ENCODE measurements at places on chromosomes 6 and 20. TPM values are rescaled to one million over a fixed set of nuclear protein-coding genes. Genes with fewer than 3 reads are reported as not detected.

Gene EPB41L2
- 1.4 TPM for polyA plus RNA-seq

Gene EPB41L1
- 20.7 TPM for polyA plus RNA-seq

Gene TREM2
- polyA plus RNA-seq: not detected

DNA sequence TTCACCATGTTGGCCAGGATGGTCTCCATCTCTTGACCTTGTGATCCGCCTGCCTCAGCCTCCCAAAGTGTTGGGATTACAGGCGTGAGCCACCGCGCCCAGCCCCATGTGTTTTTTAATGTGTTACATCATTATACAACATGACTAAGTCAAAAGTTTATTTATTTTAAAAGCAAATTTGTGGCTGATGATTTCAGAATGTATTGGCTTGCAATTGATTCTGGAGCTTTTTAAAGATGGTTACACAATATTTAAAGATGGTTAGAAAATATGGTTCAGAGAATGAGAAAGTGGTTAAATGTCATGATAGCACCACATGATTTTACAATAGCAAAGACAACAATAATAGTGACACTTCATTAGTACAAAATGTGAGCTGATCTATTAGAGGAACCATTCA, 80.5 kb downstream of the SASH1 start:
- DNase-seq: no peak
- no peak overlapping the region for H3K4me3 ChIP-seq
- H3K27ac ChIP-seq: no peak overlapping the region
- H3K36me3 ChIP-seq: peaks cover 8% of the 10 kb centered on the region

DNA sequence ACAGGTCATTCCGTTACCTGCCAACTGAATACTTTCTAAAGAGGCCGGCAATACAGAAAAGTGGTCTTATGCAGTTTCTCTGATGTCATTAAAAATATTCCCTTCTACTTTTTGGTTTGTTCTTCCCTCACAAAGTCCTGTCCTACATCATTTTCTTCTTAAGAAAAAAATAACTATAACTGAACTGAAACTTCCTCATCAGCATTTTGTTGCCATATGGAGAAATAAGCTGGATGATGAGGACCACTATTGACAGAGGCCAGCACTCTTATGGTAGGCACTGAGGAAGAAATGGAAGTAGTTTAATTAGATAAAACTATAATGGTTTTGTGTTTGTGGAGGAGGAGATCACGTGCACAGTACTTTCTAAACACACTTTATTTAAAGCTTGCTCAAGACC, 274.9 kb downstream of the PHACTR1 start:
- H3K27ac ChIP-seq: no peak overlapping the region
- H3K36me3 ChIP-seq: no peaks in the 10 kb centered on the region
- H3K27me3 ChIP-seq: no peaks in the 10 kb centered on the region
- H3K4me1 ChIP-seq: no peaks in the 10 kb centered on the region
- no peak for DNase-seq
- H3K4me3 ChIP-seq: no peak overlapping the region

- no peak overlapping the region for H3K4me3 ChIP-seq
- H3K27me3 ChIP-seq: no peaks in the 10 kb centered on the region
- H3K4me1 ChIP-seq: no peaks in the 10 kb centered on the region
- no peak overlapping the region for H3K27ac ChIP-seq
Observed at GRCh38 chr20:36447101-36447500, 94.2 kb upstream of the MYL9 start.

Data from SK-N-SH (cell line).